NCI-H524 (cell line): ENCODE measurements at places on chromosomes 12 and 14.

GRCh38 chr12:54370171-54370730, 6.0 kb upstream of the GPR84 start:
- no peak for DNase-seq

- no peak for DNase-seq
These were observed 65.8 kb downstream of the EEA1 start for GRCh38 chr12:92863251-92863650.

GRCh38 chr12:116201908-116202307, 75.6 kb downstream of the MED13L start:
- no peak for DNase-seq

DNA sequence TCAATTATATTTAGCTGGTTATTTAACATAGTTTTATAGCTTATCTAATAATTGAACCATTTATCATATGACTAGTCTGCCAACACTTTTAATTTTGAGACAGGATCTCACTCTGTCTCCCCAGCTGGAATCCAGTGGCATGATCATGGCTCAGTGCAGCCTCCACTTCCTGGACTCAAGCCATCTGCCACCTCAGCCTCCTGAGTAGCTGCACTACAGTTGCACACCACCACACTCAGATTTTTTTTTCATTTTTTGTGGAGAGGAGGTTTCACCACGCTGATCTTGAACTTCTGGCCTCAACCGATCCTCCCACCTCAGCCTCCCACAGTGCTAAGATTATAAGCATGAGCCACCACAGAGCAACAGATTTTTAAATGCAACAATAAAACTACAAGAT, 151.4 kb upstream of the MDGA2 start:
- peak; percentile 19 for DNase-seq
